ENCODE measurements at places on chromosomes 1 and 21.

DNA sequence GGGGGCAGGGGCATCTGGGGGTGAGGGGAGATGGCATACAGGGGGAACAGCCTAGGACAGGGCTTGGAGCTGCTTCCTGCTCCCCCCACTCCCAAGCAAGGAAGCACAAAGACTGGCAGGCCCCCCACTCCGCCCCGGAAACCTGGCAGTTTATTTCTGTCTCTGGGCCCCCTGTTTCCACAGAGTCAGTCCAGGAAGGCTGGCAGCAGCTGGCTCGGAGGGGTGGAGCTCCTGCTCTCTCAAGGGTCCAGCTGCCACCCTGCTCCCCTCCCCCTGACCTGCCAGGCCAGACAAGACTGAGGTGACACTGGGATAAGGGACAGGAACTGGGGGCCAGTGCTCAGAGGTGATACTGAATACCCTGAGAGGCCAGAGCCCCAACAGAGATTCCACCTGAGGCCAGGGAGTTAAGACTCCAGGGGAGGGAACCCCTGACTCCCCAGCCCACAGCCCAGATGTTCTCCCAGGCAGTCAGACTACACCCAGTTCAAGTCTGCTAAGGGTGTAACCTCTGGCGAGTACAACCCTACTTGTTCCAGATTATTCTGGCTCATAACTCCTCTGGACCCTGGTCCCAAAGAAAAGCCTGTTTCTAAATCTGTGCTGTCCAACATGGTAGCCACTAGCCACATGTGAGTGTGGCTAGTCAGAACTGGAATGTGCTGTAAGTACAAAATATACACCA, 26.3 kb downstream of the AHDC1 start:
- H3K4me1 ChIP-seq: peaks cover 53% of the 10 kb centered on the region
- H3K4me3 ChIP-seq: no peak overlapping the region
- no peaks in the 10 kb centered on the region for H3K36me3 ChIP-seq

- H3K4me1 ChIP-seq: no peaks in the 10 kb centered on the region
- H3K27me3 ChIP-seq: no peaks in the 10 kb centered on the region
- H3K36me3 ChIP-seq: no peaks in the 10 kb centered on the region
- no peak overlapping the region for H3K27ac ChIP-seq
- H3K4me3 ChIP-seq: no peak overlapping the region
Observed at GRCh38 chr1:48859456-48859855, 82.8 kb upstream of the BEND5 start.

DNA sequence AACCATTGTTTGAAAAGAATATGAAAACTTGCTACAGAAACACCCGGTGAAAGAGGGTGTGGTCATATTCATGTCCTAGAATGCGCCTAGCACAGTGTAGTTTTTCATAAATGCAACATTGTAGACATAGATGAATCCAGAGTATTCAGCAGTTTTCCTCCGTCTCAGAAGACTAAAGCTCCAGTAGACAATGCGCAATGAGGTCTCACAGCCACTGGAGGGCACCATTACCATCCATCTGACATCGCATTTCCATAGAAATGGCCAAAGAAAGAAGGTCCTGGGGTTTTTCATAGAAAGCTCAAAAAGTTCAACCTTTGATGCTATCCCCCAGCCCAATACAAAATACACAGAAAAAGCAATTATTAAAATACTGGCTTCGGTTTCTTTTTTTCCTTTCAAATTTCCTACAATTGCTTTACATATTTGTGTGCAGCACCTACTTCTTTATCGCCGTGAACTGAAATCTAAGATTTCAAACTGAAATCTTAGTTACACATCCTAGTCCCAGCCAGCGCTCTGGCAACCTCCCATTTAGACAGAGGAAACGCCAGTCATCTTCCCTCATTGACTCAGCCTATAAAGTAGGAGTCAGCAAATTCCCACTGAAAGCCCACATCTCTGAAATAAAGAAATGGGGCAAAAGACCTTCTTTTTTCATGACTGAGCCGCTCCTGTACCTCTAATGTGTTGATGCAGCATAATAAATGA, 3.9 kb upstream of the CD58 start:
- DNase-seq: peak; percentile 74
- no peak overlapping the region for H3K27ac ChIP-seq
- no peaks in the 10 kb centered on the region for H3K36me3 ChIP-seq
- no peaks in the 10 kb centered on the region for H3K27me3 ChIP-seq
- peaks cover 9% of the 10 kb centered on the region for H3K4me1 ChIP-seq

- H3K36me3 ChIP-seq: peaks cover 4% of the 10 kb centered on the region
- H3K4me1 ChIP-seq: peaks cover 1% of the 10 kb centered on the region
Observed at GRCh38 chr1:27760426-27760825, 12.6 kb upstream of the STX12 start.

DNA sequence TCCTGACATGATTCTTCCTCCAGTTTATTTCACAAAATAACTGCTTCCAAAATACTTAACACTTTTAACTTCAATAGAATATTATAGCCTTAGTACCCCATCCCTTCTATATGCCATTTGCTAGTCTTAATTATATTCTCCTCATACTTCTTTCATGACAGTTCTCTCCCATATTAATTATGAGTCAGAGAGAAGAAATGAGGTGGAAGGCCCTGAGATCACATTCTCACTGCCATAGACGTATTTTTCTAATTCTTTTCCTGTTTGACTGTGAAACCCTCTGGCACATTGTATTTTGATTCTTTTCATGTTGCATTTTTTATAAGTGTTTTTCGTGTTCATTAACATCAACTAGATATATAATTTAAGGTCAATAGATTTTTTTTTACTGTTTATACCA, 88.4 kb downstream of the GTF2B start:
- no peak overlapping the region for H3K27ac ChIP-seq
- H3K36me3 ChIP-seq: peaks cover 15% of the 10 kb centered on the region
- no peak for DNase-seq
- no peak overlapping the region for H3K4me3 ChIP-seq
- no peaks in the 10 kb centered on the region for H3K27me3 ChIP-seq

DNA sequence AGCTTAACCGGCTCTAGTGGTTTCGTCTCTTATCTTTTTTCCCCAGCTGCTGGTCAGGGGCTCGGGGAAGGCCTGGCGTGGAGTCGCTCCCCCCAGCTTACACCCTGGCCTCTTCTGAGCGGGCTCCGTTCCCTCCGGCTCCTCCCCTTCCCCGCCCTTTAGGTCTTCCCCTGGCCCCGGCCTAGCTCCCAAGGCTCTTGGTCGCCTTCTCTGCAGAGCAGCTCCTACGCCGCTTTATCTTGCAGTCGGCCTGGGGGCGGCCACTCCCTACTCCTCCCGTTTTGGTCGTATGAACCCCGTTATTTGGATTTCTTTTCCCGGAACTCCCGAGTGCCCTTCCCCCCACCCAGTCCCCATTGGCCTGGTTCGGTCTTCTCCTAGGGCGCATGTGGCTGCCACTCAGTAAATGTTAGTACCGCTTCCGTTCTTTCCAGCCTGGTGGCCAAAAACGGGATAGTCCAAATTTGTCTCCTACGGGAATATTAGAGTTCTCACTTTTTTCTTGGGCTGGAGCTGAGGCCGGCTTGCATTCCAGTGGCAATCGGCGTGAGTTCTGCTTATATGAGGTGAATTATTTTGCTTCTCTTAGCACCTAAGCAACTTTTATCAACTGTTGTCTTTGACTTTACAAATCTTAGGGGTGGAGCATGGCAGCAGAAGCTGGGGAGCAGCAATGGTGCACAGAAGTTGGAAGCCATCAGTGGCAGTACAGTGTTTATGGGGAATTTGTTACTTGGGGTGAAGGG, 467 bp downstream of the THRAP3 start:
- peaks cover 4% of the 10 kb centered on the region for H3K36me3 ChIP-seq
- H3K4me3 ChIP-seq: peak overlapping the region; percentile 94
- no peaks in the 10 kb centered on the region for H3K27me3 ChIP-seq
- peak overlapping the region; percentile 98 for H3K27ac ChIP-seq
- peaks cover 26% of the 10 kb centered on the region for H3K4me1 ChIP-seq
- no peak for DNase-seq

DNA sequence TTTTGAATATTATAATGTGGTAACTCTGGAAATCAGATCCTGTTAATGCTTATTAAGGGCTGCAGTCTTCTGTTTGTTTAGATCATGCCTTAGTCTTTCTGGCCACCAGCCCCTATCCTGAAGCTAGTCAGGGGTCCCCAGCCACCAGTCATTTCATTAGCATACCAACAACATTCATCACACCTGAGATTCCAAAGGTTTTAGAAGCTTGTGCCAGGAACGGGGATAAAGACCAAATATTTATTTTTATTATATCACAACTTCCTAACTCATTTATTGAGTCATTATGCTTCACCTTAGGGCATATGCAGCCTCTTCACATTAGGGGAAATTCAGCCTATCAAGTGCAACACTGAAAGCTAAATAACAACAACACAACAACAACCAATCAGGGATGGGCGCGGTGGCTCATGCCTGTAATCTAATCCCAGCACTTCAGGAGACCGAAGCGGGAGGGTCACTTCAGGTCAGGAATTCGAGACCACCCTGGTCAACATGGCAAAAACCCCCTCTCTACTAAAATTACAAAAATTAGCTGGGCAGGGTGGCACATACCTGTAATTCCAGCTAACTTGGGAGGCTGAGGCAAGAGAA, 2.9 kb upstream of the PSEN2 start:
- H3K4me1 ChIP-seq: peaks cover 13% of the 10 kb centered on the region
- no peak overlapping the region for H3K27ac ChIP-seq
- H3K4me3 ChIP-seq: no peak overlapping the region
- no peaks in the 10 kb centered on the region for H3K27me3 ChIP-seq
- no peak for DNase-seq

- no peak for DNase-seq
- H3K4me1 ChIP-seq: no peaks in the 10 kb centered on the region
- no peak overlapping the region for H3K27ac ChIP-seq
- H3K4me3 ChIP-seq: no peak overlapping the region
- H3K27me3 ChIP-seq: no peaks in the 10 kb centered on the region
Observed at GRCh38 chr1:78060857-78061563, 15.2 kb downstream of the GIPC2 start.

GRCh38 chr1:209045331-209046057, 538.0 kb upstream of the CAMK1G start:
- no peaks in the 10 kb centered on the region for H3K27me3 ChIP-seq
- no peak overlapping the region for H3K27ac ChIP-seq
- no peak overlapping the region for H3K4me3 ChIP-seq
- H3K4me1 ChIP-seq: no peaks in the 10 kb centered on the region
- H3K36me3 ChIP-seq: no peaks in the 10 kb centered on the region
- DNase-seq: no peak

GRCh38 chr1:47765742-47766485, 231.3 kb downstream of the TRABD2B start:
- no peaks in the 10 kb centered on the region for H3K36me3 ChIP-seq
- peaks cover 14% of the 10 kb centered on the region for H3K4me1 ChIP-seq
- no peak overlapping the region for H3K4me3 ChIP-seq
- no peak overlapping the region for H3K27ac ChIP-seq
- DNase-seq: no peak
- no peaks in the 10 kb centered on the region for H3K27me3 ChIP-seq

- no peaks in the 10 kb centered on the region for H3K4me1 ChIP-seq
- H3K4me3 ChIP-seq: no peak overlapping the region
- no peak for DNase-seq
- H3K27me3 ChIP-seq: no peaks in the 10 kb centered on the region
- H3K27ac ChIP-seq: no peak overlapping the region
Observed at GRCh38 chr1:30957560-30958222, 49.1 kb upstream of the SDC3 start.

GRCh38 chr1:119914071-119914470, 17.8 kb upstream of the ADAM30 start:
- H3K27ac ChIP-seq: no peak overlapping the region
- H3K27me3 ChIP-seq: no peaks in the 10 kb centered on the region
- no peaks in the 10 kb centered on the region for H3K4me1 ChIP-seq

- H3K27ac ChIP-seq: peak overlapping the region; percentile 85
- no peaks in the 10 kb centered on the region for H3K27me3 ChIP-seq
- H3K36me3 ChIP-seq: peaks cover 5% of the 10 kb centered on the region
- H3K4me3 ChIP-seq: peak overlapping the region; percentile 88
Observed at GRCh38 chr1:18900303-18900841, 2.0 kb downstream of the ALDH4A1 start.

DNA sequence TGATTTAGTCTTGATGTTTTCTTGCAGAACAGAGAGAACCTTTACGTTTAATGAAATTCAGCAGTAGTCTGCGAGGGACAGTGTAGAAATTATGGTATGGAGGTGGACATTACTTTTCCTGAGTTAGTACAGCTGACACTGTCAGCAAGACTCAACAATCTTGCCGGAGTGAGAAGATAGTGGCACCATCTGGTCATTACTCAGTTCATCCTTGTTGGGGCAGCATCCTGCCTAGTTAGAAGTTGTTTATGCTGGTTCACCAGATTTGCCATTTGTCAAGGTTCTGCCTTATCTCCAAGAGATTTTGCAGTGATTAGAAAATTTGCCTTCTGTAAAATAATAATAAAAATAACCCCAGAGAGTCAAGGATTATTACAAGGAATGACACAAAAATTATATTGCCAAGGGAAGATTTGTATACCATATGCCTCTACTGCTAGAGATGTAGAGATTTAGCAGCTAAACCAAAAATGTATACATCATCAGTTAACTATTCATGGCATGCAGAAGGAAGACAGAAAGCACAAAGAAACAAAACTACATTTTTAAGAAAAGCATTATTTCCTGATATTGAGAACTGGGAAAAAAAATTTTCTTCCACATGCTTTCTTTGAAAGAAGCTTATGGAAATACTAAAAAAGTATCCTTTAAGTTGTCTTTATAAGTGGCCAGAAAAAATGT, 1967.4 kb downstream of the NCAM2 start:
- no peak for DNase-seq
- H3K4me3 ChIP-seq: no peak overlapping the region
- H3K36me3 ChIP-seq: no peaks in the 10 kb centered on the region
- no peak overlapping the region for H3K27ac ChIP-seq
- no peaks in the 10 kb centered on the region for H3K27me3 ChIP-seq
- no peaks in the 10 kb centered on the region for H3K4me1 ChIP-seq

DNA sequence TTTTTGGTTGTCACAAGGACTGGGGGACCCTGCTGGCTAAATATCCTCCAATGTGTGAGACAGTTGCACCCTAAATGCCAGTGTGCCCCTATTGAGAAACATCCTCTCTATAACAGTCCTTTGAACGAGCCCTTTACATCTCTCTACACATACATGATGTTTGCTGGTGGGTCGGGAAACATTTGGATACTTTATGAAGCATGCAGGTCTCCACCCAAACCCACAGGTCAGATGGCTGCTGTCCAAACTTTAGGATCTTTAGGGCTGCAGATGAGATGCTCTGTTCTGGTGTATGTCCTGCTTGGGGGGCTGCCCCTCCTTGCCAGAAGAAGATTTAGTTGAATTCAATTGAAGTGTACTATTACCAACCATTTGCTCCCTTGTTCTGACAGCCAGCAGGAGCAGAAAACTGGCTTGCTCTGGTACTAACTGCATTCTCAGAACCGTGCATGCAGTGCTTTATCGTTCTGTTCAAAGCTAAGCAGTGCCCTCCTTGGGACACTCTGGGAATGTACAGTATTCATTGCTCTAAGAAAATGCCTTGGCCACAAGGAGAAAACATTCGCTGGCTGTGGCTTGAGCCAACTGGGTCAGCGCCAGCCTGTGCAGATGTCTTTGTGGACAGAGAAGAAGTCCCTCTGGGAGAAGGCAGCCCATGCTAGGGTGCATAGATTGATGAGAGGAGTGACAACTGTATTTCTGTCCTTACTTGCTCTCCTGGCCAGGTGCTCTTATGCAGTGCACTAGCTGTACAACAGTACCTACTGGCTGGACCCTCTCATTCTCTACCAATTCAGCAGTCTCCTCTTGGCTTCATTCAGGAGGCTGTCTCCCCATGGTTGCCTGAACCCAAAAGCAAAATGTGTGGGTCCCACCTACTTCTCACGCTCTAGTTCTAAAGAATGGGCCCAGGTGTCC, 61.4 kb upstream of the DIRAS3 start:
- no peaks in the 10 kb centered on the region for H3K36me3 ChIP-seq
- no peak overlapping the region for H3K27ac ChIP-seq
- DNase-seq: no peak
- H3K4me1 ChIP-seq: no peaks in the 10 kb centered on the region
- H3K4me3 ChIP-seq: no peak overlapping the region
